ENCODE measurements at places on chromosomes 6 and 20.

DNA sequence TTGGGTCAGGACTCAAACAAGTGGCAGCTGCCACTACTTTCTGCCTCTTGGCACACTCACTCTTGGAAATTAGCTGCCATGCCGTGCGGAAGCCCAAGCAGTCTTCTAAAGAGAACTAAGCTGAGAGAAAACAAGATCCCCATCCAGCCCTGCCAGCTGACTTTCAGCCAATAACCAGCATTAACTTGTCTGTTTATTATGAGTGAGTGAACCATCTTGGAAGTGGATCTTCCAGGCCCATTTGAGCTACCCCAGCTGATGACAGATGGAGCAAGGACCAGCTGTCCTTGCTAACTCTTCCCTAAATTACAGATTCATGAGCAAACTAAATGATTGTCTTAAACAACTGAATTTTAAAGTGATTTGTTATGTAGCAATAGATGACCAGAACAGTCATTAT, 73.9 kb upstream of the RBM24 start:
- no peak for DNase-seq

DNA sequence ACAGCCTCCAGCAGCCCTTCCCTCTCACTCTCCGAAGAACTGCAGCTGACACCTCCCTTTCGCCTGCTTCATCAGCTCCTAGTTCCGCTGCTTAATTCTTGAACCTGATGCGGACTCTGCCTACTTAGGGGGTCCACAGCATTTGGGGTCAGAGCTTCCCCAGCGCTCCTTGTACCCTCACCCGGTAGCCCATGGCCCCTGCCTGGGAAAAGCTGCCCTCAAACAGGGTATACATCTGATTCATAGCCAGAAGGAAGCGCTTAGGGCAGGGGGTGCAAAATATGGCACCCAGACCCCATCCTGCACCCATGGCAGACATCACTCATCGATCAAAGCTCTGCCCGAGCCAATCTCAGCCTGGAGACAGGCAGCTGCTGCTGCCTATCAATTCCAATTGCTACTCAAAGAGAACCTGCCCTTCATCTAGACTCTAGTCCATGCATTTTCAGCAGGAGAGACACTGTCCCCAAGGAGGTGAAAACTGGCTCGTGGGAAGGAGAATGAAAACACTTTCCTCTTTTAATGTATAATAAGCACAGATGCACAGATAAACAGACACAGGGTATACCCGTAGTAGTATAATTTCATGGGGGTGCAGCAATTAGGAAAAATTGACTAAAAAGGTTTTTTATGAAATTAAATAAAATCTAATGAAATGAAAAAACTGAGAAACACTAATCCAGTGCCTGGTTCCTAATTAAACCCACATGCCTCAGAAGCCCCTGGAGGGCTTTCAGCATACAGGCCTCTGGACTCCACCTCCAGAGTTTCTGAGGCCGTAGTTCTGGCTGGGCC, 194.8 kb downstream of the PREX1 start:
- no peak for DNase-seq

DNA sequence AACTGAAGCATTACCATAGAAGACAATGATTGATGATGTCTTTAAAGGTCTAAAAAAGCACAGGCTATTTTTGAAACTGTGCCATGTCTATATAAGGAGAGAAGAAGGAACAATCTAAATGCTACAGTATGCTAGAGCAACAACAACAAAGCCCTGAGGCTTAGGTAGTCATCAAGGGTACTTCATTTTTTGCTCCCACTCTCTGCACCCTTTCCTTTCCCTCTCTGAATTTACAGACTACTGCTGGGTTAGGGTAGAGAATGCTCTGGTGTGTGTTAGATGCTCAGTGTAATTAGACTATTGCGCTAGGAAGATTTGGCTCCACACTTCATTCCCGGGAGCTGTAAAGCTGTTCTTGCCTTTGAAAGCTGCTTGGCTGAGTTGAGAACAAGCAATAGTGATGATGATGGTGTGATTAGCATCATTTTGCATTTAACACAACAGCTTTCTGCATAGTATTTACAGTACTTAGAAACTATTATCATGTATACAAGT, 1262.5 kb upstream of the CITED2 start:
- DNase-seq, result no peak

DNA sequence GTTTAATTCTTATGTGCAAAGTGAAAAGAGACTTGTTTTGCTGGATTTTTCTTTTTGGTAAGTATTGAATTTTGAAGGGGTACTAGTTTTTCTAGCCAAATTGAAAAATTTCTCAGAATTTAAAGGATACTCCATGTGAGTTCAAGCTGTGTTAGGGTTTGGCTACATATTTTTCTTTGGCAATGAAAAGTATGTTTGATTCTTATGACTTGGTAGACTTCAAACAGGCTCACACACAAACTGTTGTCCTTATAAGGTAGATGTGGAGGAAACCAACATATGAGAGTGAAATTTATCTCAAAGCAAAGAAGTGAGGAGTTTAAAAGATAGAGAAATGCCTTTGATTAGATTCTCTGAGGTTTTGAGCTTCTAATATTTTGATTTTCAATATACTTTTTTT, 356.7 kb downstream of the BCKDHB start:
- no peak for DNase-seq

GRCh38 chr6:53961679-53962370, 149.4 kb upstream of the MLIP start:
- no peak for DNase-seq

DNA sequence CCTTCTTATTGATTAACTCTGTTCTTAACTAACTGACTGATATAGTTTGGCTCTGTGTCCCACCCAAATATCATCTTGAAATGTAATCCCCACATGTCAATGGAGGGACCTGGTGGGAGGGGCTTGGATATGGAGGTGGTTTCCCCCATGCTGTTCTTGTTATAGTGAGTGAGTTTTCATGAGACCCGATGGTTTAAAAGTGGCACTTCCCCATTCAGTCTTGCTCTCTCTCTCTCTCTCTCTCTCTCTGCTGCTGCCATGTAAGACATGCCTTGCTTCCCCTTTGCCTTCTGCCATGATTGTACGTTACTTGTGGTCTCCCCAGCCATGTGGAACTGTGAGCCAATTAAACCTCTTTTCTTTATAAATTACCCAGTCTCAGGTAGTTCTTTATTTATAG, 81.8 kb upstream of the SPACA1 start:
- no peak for DNase-seq

DNA sequence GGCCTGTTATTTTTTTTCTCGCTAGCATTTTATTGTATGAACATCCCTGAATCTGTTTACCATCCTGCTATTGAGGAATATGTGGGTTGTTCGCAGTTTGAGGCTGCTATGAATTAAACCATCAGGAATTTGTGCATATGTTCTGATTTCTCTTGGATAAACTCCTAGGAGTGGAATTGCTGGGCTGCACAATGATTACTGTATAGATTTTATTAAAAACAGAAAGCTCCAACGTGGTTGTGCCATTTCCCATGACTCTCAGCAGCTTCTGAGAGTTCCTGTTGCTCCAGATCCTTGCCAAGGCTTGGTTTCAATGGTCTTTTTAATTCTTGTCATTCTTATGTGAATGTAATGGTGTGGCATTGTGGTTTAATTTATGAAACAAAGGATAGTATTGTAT, 75.1 kb downstream of the EDN3 start:
- no peak for DNase-seq

GRCh38 chr6:169989594-169989993, 238.2 kb downstream of the ERMARD start:
- DNase-seq, result no peak

DNA sequence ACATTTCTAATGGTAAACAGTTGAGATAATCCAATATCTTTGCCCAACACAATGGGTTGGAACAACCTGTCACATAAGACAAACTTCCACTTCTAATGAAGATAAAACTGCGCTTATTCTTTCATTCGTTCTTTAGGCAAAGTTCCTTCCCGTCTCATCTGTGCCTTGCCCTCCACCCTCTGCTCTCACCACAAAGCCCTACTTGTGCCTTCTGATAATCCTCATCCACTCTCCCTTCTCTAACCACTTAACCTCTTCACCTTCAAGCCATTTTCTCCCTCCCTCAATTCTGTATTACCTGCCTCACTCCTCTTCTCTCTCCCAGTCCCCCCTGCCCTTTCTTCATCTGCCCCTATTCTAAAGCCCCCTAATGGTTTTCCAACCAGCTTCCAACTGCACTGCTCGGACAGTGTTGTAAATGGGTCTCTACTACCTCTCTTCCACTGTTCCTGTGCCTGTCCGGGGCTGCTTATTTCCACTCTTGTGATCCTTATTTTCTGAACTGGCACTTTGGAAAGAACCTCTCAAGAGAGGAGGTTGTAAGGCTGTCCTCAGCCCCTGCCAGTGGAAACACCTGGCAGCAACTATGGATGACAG, 62.9 kb upstream of the MYB start:
- DNase-seq, result no peak

GRCh38 chr6:474453-475185, 83.1 kb downstream of the IRF4 start:
- DNase-seq, result no peak

DNA sequence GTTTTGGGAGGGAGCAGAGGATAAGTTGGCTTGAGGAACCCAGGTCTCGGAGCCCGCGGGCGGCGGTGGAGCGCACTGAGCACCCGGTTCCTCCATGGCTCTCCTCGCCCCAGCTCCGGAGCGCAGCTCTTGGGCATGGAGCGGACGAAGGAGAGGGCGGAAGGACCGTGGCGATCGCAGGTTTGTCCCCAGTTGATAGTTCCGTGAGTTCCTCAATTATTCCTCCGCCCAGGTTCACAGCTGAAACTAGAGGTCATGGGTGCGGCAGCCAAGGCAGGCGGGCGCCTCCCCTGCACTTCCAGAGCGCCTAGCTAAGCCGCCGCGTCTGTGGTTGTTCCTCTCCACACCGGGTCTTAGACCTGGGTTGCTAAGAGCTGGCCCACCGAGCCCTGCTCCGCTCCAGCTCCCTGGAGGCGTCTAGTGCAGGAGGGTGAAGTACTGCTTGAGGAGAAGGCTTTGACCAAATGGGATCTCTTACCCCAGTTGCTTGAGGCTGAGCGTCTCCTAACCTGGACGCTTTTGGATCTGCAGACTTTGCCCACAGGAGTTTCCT, at the start of gene HTR1B:
HTR1B (minus strand) TSS at position 184 of the 553 bp plus-strand sequence; CDS start at position 96, 88 bp downstream.
- no peak for DNase-seq

GRCh38 chr6:31158863-31159855, 770 bp downstream of the TCF19 start:
- no peak for DNase-seq

DNA sequence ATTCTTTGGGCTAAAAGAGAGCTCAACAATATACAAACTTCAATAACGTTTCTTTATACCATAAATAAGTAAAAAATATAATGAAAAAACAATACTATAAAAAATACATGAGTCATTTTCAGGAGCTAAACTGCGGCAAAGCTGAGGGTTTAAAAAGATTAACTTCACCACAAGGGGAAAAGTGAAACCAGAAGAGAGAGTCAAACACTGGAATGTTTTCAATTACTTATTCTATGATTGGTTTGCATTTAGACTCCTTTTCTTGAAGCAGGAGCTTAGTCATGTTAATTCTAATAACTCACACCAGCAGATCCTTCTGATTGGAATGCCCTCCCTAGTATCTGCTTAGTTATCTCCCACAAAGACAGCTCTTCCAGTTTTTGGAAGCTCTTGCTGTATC, 627.3 kb downstream of the UTRN start:
- no peak for DNase-seq

DNA sequence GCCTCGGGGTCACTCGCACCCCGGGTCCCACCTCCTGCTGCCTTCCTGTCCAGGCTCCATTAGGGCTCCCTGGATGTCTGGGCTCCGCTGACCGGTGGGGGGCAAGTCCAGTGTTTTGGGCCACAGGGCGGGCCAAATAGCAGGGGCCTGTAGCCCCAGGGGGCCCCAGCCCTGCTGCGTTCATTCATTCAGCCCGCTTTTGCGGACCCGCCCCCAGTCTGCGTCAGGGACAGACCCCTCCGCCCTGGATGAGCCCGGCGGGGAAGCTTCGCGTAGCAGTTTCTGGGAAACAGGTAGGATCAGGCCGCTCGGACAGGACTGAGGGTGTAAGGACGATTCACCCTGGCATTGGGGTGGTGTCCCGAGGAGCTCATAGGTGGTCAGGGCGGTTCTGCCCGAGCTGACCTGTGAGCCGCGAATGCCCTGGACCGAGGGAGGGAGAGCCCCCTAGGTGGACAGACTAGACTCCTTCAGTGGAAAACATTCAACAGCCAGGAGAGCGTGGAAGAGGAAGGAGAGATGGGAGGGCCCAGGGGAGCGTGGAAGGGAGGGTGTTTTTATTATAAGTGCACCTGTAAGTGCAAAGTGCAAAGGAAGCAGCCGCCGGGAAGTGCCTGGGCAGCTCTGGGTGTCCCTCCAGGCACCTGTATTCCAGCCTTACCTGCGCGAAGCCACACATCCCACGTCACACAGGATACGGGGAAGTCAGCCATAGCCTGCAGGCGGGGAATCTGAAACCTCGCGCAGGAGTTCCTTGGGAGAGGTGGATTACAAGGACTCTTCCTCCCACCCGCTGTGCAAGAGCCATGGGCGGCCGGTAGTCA, 662 bp downstream of the ENTPD6 start:
- DNase-seq, result no peak

DNA sequence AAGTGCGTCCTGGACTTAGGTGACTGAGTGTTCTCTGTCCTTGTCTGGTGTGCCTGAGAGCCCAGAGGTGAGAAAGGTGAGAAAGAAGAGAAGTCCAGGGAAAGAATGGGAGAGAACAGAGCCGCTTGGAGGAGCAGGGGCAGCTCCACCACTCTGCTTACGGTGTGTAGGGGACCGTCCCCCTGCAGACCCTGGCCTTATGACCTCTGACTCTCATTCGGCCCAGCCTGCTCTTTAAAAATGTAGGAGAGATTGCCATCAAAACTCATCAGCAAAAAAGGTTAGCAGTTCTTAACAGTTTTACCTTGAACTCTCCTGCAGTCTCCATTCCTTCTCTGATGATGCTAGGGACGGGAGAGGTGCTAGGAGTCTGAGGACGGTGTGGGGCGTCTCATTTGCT, 2.0 kb downstream of the TMEM181 start:
- no peak for DNase-seq

All from NCI-H1436 treated with DMSO at 0.1 percent for 48 hours (cell line).